ENCODE measurements at places on chromosomes 12 and 14.

DNA sequence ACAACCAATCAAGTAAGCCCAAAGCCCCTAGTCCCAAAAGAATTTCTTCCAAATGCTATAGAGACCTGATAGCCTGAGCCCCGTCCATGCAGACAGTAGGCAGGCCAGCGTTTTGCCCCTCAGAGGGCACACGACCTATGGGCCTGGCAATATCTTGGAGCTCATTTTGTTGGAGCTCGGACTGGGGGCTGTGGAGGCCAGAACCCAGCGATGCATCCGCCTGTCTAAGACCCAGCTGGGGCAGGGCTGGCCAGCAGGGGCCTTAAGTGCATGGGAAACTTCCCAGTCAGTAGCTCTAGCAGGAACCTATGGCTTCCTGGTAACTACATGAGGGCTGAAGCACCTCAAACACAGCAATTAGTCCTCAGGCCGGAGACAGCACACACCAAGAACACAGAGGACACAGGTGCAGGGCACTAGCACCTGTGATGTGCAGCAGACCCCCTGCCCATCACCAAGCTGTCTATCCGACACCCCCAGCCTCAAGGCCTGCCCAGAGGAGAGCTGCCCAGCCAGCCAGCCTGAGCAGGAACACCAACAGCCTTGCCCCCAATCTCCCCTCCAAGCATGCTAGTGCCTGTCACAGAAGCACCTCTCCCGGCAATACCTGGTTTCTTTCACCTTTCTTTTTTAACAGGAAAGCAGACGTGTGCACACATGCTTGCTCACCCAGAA lies 50.8 kb downstream of the ARL6IP4 start:
- H3K4me1 ChIP-seq: peaks cover 37% of the 10 kb centered on the region
- DNase-seq: no peak
- no peak overlapping the region for H3K4me3 ChIP-seq
- H3K36me3 ChIP-seq: no peaks in the 10 kb centered on the region
- H3K27ac ChIP-seq: no peak overlapping the region

DNA sequence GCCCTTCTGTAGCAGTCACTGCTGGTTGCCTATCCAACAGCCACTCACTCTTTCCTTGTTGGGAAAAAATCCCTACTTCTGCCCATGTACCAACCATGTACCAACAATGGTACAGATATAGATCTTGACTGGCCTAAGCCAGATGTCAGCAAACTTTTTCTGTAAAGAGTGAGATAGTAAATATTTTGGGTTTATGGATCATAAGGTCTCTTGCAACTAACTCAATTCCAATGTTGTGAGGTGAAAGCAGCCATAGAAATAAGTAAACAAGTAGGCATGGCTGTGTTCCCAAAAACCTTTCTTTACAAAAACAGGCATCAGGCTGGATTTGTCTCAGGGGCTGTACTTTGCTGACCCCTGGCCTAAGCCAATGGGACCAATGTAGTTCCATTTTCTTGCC lies 73.5 kb downstream of the ARMH4 start:
- H3K27me3 ChIP-seq: no peaks in the 10 kb centered on the region
- no peak overlapping the region for H3K4me3 ChIP-seq
- H3K36me3 ChIP-seq: no peaks in the 10 kb centered on the region
- no peak for DNase-seq
- H3K27ac ChIP-seq: no peak overlapping the region
- H3K4me1 ChIP-seq: no peaks in the 10 kb centered on the region

DNA sequence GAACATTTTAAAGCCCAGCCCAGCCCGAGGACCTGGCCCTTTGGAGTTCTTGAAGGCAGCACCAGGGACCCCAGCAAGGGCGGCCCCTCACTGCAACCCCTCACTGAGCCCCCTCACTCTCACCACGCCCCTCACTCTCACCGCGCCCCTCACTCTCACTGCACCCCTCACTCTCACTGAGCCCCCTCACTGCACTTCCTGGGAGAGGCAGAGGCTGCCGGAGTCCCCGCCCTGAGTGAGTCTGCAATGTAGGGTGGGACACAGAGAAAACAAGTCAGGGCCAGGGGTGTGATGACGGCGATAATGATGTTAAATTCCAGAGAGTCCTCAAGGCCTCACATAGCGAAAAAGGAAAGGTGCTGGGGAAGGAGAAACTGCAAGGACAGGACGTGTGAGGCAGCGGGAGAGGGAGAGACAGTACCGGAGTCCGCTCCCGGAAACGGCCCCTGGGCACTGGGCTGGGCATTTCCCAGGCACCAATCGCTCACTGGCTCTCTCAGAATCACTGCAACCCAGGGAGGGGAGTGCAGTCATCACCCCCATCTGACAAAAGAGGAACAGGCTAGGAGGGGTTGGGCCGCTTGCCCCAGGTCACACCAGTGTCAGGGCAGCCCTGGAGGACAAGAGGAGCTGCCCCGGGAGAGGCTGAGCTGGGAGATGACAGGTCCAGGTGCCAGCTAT lies 24.9 kb downstream of the CCDC88C start:
- H3K36me3 ChIP-seq: no peaks in the 10 kb centered on the region
- H3K27ac ChIP-seq: no peak overlapping the region
- H3K4me3 ChIP-seq: no peak overlapping the region
- DNase-seq: no peak
- peaks cover 4% of the 10 kb centered on the region for H3K4me1 ChIP-seq
- H3K27me3 ChIP-seq: no peaks in the 10 kb centered on the region

DNA sequence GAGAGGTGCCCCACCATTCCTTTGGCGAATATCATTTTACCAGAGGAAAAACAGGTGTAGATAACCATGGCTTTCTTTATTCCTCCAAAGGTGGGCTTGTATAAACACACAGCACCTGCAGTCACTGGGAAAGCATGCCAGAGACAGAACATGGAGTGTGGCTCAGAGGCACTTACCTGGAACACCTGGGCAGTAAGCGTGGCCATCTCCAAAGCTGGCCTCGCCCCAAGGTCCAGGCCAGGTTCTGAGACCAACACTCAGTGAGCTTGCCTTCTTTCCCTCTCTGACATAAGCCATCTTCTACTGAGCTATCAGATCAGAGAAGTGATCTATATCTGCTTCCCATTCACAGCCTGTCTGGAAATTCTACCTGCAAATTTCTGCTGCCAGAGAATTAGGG lies 70.5 kb downstream of the NUAK1 start:
- DNase-seq: no peak
- no peaks in the 10 kb centered on the region for H3K36me3 ChIP-seq
- 0 out of 3 replicates have a peak, but pooled peaks cover 2% of the 10 kb centered on the region for H3K27me3 ChIP-seq

- H3K4me3 ChIP-seq: no peak overlapping the region
- peaks cover 82% of the 10 kb centered on the region for H3K36me3 ChIP-seq
- peaks cover 64% of the 10 kb centered on the region for H3K4me1 ChIP-seq
- H3K27me3 ChIP-seq: no peaks in the 10 kb centered on the region
- DNase-seq: peak; percentile 23
These were observed 33.3 kb downstream of the NT5DC3 start for GRCh38 chr12:103807561-103808238.
